Endodermal cell (in vitro differentiated cells): ENCODE measurements at places on chromosomes 4 and X. TPM values are rescaled to one million over a fixed set of nuclear protein-coding genes. Genes with fewer than 3 reads are reported as not detected.
A peak's percentile ranks its signal among the peaks of the same experiment; 100 is the strongest.

The PPEF2 gene
- total RNA-seq: not detected in 3 replicates

- no peaks in the 10 kb centered on the region for H3K36me3 ChIP-seq
- no peaks in the 10 kb centered on the region for H3K4me1 ChIP-seq
- no peaks in the 10 kb centered on the region for H3K27me3 ChIP-seq
- DNase-seq: no peak
Observed at GRCh38 chrX:42752730-42753129, 25.2 kb downstream of the PPP1R2C start.

- no peak for DNase-seq
- no peak overlapping the region for H3K27ac ChIP-seq
- H3K36me3 ChIP-seq: peaks cover 4% of the 10 kb centered on the region
- no peak overlapping the region for H3K4me3 ChIP-seq
Observed at GRCh38 chr4:75686346-75686745, 13.1 kb upstream of the G3BP2 start.

GRCh38 chr4:116551806-116552205 lies 533.6 kb downstream of the TRAM1L1 start:
- H3K4me1 ChIP-seq: no peaks in the 10 kb centered on the region
- no peaks in the 10 kb centered on the region for H3K36me3 ChIP-seq
- H3K4me3 ChIP-seq: no peak overlapping the region
- no peak for DNase-seq
- H3K27ac ChIP-seq: no peak overlapping the region
- H3K27me3 ChIP-seq: no peaks in the 10 kb centered on the region

DNA sequence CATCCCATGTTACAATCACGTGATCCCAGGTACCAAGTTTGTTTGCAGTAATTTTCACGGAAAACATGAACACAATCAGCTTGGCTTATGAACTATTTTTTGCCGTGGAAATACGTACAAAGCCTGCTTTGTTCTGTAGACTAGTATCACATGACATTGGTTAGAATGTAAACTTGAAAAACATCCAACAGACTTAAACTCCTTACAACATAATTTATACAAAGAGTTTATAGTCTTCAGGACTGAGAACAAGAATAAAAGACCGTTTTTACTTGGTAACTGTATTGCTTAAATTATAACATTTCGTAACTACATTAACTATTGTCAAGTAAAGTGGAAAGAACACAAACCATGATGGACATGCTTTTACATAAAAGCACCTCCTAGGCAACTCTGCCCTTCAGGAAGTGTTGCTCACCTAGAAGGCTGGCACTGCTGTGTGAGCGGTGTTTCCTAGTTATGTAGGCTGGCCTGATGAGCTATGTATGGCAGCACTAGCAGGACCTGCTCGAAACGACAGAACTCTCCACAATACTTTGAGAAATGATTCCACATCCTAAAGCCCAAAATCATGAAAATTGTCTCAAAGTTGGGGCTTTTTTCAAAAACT lies 41.8 kb upstream of the WDR1 start:
- DNase-seq: no peak
- no peaks in the 10 kb centered on the region for H3K36me3 ChIP-seq

DNA sequence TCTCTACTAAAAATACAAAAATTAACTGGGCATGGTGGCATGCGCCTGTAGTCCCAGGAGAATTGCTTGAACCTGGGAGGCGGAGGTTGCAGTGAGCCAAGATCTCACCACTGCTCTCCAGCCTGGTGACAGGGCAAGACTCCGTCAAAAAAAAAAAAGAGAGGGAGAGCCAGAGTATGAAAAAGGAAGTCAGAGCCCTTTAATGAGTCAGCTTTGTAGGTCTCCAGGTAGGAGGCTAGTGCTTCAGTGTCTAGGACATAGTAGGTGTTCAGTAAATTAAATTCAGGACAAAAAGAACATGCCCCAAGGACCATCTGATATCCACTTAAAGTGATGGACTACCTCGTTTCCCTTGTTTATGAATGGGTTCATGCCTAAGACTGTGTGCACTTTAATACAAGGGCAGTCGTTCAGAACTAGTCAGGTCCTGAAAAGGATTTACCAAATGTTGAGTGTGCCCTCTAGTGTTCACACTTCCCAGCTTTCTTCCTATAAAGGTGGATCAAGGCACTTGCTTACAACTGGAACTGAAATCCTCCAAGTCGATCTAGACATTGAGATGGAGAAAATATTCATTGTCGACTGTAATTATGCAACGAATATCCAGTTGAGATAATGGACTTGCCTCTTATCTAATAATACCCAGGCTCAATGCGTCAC lies 29.0 kb downstream of the F9 start:
- H3K4me1 ChIP-seq: no peaks in the 10 kb centered on the region
- H3K4me3 ChIP-seq: no peak overlapping the region
- no peak overlapping the region for H3K27ac ChIP-seq
- peak; percentile 71 for DNase-seq
- no peaks in the 10 kb centered on the region for H3K36me3 ChIP-seq
- no peaks in the 10 kb centered on the region for H3K27me3 ChIP-seq

The RAB40AL gene
- total RNA-seq: 0.47 and 1.5 TPM in 2 replicates
